DMS53 (cell line): ENCODE measurements at places on chromosomes 12 and 14.

- DNase-seq: peak; percentile 23
Measured at GRCh38 chr12:8566525-8566924, 25.8 kb upstream of the CLEC4E start.

DNA sequence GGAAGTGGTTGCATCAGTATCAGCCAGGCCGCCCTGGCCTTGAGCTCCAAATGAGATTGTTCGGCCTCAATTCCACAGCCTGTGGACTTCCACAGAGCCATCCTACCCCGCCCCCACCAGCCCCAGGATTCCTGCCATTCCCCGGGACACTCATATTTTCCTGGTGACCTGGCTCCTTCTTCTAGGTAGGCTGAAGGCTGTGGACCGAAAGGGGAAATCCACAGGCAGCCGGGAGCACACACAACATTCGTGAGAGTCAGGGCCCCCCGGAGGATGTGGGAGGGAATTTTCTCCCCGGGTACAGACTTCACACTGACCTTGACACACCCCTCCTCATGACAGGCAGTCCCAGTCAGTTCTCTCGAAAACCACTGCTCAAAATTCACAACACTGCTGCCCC is 39.9 kb downstream of the RIN3 start:
- no peak for DNase-seq

- peak; percentile 73 for DNase-seq
Measured at GRCh38 chr12:51980051-51980808, 26.5 kb upstream of the TAMALIN start.

DNA sequence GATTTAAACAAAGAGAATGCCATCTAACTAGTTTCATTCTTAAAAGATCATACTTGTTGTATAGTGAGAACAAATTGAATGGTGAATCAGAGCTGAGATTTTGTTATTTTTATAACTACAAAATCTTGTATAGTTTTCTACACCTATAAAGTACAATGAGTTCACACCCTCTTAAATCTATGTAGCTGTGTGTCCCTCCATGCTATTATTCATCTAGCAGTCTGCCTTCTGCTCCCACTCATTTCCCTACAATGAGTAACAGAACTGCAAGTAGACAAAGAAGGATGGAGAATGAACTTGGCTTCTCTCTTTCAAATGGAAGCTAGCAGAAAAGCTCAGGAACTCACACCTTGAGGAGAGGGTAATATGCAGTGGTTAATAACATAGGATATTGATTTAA is 7.1 kb downstream of the IFNG-AS1 start:
- DNase-seq: no peak

DNA sequence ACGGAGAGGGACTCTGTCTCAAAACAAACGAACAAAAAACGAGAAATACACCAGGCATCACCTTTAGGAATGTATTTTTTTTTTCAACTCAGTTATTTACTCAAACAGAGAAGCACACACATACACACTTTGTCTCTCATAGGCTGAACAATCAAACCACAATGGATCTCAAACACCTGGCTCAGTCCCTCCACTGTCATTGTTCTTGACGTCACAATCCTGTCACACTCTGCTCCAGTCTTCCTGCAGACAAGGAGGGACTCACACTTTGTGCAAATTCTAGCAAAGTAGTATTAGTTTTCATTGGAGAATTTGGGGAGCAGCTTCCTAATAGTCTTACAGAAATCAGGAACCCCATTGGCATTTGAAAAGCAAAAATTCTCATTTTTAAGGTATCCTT is 727.8 kb downstream of the BCL11B start:
- DNase-seq: peak; percentile 46

DNA sequence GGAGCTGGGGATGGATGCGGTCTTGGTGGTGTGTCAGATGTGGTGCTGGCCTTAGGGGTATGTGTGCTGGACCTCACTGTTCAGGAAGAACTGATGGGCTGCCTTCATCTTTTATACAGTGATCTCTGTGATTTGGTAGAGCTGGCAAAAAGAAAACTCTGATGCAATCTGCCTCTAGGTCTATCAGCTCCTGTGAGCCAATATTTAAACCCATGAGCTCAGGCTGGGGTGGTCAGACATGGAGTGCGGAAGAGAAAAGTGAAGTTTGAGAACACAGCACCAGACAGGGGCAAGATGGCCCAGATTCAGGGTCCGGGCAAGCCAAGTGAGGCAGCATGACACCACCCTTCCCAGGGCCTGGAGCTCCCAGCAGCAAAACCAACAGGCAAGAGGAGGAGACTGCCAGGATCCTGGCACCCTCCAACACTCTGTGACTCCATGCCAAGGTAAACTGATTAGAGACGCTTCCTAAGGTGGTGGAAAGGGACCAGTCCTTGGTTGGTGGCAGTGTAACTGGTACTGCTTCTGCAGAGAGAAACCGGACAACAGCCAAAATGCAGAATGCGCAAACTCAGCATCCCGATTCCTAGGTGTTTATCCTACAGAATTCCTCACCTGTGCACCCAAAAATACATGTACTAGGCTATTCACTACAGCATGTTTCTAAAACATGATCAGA is 82.3 kb downstream of the CHGA start:
- DNase-seq: no peak

DNA sequence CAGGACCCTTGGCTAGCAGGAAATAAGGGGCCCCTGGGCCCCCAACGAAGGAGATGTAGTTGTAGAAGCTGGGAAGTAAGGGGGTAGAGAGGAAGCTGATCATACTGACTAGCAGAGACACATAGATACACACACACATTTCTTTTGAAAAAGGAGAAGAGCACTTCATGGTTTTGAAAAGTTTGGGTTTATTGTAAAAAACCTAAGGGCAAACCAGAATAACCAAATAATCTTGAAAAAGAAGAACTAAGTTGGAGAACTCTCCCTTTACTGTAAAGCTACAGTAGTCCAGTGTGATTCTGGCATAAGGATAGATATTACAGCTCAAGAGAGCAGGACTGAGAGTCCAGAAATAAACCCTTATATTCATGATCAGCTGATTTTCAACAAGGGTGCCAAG is 5.8 kb upstream of the HCAR3 start:
- DNase-seq: no peak

DNA sequence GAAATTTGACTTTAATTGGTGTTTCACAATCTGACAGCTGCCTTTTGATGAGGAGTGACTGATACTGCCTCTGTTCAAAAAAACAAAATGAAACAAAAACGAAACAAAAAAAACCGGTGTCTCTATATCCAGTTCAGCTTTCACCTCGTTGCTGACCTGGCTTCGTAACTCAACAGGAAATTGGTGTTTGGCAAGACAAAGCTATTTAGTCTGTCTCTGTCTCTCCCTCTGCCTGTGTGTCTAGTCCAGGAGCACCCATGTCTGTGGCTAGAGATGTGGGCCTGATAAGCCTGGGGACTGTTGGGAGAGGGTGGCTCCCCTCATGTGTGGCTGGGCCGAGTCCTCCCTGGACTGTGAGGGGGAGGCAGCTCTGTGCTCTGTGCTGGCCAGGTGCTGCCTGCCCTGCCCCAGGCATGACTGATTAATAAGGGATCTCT is 11.3 kb downstream of the CACNA1C start:
- DNase-seq: no peak

DNA sequence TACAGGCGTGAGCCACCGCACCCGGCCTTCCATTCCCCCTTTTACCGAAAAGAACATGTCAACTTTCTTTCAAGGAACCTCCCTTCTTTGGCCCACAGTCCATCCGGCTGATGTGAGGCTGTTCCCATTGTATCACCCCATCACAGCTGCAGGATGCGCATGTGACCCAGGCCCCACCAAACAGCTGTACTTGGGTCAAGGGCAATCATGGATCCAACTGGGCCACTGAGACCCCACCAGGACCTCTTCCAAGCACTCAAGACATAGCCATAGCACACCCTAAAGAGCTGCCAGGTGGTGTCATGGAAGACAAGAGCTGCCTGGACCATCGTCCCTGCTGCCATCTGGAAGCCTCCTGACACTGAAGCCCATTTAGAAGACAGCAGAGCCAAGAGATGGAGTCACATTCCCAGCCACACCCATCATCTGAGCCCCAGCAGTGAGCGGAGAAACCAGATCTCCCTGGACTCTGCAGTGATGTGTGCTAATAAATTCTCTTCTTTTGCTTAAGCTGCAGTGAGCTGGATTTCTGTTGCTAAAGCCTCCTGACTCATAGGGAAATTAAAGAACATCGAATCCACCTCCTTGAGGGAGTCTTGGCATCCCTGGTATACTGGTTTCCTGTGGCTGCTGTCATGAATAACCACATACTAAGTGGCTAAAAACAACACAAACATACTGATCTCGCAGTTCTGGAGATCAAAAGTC is 105.6 kb downstream of the KSR2 start:
- no peak for DNase-seq

- no peak for DNase-seq
Measured at GRCh38 chr12:131208425-131208824, 254.7 kb downstream of the ADGRD1 start.

DNA sequence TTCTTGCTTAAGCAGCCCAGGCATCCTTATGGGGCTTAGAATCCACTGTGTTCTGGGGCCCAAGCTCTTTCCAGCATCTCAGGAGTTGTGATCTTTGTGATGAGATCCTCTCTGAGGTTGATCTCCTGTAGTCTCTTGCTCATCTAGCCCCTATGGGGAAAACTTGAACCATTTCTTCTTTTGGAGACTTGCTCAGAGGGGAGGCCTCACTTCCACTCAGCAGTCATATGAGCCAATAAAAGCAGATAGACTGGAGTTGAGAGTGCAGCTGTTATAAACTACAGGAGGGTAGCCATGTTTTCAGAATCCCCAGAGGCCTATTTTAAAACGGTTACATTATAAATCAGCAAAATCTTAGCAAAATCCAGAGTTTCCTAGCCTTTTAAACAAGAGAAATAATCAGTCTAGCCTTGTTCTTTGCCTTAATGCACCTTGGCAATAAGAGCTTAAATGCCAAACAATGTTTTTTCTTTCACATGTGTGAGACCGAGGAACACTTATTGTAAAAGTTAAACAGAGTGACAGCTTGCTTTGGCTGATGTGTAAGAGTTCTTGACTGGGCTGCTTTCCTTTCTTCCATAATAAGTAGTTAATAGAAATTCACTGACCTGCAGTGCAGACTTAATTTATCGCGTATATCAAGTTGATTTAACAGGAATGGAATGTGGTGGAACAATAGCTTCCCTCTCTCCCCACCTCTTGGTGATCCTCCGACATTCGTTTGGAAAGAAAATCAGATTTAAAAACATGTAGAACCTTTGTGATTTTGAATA is 168.3 kb downstream of the NEDD1 start:
- no peak for DNase-seq

GRCh38 chr12:132012919-132013568 is 63.3 kb downstream of the EP400 start:
- no peak for DNase-seq
